Bronchial smooth muscle cell (primary cell): ENCODE measurements at places on chromosomes 1 and 21. TPM values are rescaled to one million over a fixed set of nuclear protein-coding genes. Genes with fewer than 3 reads are reported as not detected.

Gene ANGPTL3
- total RNA-seq = not detected in 2 replicates

Gene UBE2U
- total RNA-seq = not detected in 2 replicates

Gene OR2M3
- total RNA-seq = not detected in 2 replicates

Gene WDR3
- total RNA-seq = 10.1 and 12.3 TPM in 2 replicates

Gene S100B
- not detected in 2 replicates for total RNA-seq

Gene KIF17
- total RNA-seq = 0.32 and 0.43 TPM in 2 replicates
